ENCODE measurements at places on chromosomes 5 and 9.

DNA sequence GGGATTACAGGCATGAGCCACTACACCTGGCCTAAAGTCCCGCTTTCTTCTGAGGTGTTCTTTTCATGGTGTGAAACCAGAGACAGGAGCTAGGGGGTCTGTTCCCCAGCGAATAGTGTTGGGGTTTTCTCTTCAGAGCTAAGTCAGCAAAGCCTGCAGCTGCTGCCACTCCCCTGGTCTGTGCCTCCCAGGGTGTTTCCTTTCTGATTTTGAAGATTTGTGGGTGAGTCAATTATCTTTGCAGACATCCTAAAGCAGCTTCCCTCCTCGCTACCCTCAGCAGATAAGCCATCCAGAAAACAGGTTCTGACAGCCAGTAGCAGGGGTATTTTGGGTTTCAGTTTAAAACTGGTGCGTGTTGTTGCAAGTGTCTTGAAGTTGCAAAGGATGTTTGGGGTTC, 72.0 kb upstream of the IQGAP2 start:
- DNase-seq: no peak

DNA sequence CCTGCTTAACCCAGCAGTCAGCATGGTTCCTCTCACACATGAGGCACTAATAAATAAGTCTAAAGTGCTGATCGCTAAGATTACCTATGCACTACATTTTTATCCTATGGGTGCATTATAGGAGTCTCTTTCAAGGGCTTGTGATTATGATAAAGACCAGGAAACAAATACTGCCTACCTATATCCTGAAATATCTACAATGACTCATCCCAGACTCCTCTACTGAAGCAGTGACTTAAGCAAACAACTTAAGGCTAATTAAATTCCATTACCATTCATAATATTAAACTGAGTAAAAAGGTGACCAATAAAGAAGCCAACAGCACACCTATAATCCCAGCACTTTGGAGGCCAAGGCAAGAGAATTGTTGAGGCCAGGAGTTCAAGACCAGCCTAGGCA, 338.4 kb downstream of the DNAH5 start:
- no peak for DNase-seq

- DNase-seq: no peak
These were observed 18.1 kb upstream of the PSAT1 start for GRCh38 chr9:78278801-78279200.

- DNase-seq: no peak
These were observed 333.8 kb downstream of the DMRT2 start for GRCh38 chr9:1383899-1384455.

GRCh38 chr9:81070689-81071088, 618.7 kb downstream of the TLE1 start:
- DNase-seq: no peak

GRCh38 chr5:54743997-54744788, 226.6 kb downstream of the SNX18 start:
- DNase-seq: peak; percentile 22

GRCh38 chr5:157327771-157328170, 61.8 kb downstream of the CYFIP2 start:
- no peak for DNase-seq

- peak; percentile 58 for DNase-seq
These were observed 14.0 kb downstream of the MAP3K1 start for GRCh38 chr5:56829137-56829908.

- no peak for DNase-seq
These were observed 10.1 kb downstream of the TAF1L start for GRCh38 chr9:32625320-32625719.

- no peak for DNase-seq
These were observed 42.9 kb downstream of the LRRTM2 start for GRCh38 chr5:138832218-138832617.

- no peak for DNase-seq
These were observed 31.0 kb upstream of the IER5L start for GRCh38 chr9:129209109-129209508.

GRCh38 chr9:130965680-130966079, 26.6 kb upstream of the FIBCD1 start:
- no peak for DNase-seq

- no peak for DNase-seq
These were observed 22.9 kb upstream of the PPIC start for GRCh38 chr5:123059455-123059854.

DNA sequence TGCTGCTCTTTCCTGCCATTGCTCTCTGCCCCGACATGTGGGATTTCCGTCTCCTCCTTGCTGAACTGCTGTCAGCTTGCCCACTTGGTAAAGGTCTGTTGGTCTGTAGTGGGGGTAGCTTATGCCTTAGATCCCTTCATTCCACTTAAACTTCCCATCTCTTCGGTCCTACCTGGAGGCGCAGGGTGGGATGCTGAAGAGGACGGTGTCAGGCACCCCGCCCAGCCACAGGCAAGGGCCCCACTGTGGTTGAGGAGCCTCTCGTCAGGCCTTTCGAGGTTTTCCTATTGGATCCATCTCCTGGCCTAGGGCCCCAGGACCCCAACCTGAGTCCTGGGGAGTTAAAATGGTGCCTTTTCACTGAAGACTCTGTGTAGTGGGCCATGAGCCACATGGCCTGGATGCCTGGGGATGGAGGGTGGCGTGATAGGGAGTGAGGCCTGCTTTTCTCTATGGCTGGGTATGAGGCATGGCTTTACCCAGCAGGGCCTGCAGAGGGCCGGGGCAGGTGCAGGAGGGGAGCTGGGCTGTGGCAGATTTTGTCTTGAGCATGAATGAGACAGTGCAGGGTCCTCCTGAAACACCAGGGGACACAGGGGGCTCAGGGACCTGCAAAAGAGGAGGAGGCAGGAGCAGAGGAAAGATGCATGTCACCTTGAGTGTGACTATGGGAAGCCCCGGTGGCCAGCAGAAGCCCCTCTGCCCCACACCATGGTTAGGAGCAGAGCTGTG, 25.8 kb upstream of the RNF130 start:
- DNase-seq: no peak

GRCh38 chr9:87464110-87464991, 33.3 kb upstream of the DAPK1 start:
- DNase-seq: peak; percentile 36

- peak; percentile 4 for DNase-seq
These were observed 129.2 kb downstream of the MED27 start for GRCh38 chr9:131950487-131950886.

- no peak for DNase-seq
These were observed 963 bp upstream of the HTR1A start for GRCh38 chr5:63963080-63963735.

DNA sequence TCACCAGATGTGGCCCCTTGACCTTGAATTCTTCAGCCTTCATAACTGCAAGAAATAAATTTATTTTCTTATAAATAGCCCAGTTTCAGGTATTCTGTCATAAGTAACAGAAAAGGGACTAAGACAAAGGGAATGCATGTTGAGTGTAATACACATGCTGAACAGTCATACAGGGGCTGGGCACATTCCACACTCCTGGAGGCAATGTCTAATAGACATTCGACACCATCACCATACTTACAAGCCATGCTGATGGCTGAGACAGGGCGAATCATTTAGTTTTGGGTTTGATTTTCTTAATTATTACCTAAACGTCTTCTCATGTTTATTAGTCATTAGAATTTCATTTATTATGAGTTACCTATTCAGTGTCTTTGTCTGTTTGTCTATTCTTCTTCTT, 68.5 kb downstream of the TENT4A start:
- DNase-seq: no peak

GRCh38 chr5:31827867-31828266, 188.9 kb downstream of the PDZD2 start:
- no peak for DNase-seq

DNA sequence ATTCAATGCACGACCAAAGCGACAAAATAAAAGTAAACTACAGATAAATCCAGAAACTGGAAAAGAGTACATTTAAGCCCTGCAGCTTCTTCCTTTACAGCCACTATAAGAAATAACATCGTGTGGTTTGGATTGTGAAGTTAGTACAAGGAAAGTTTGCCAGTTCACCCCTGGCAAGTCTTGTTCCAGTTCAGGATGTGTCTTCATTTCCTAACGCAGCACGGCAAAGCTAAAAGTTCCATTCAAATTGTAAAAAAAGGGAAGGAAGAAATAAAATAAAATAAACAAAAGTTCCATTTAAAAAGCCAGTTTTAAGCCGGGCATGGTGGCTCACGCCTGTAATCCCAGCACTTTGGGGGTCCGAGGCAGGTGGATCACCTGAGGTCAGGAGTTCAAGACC, 83.3 kb upstream of the RETREG1 start:
- no peak for DNase-seq

DNA sequence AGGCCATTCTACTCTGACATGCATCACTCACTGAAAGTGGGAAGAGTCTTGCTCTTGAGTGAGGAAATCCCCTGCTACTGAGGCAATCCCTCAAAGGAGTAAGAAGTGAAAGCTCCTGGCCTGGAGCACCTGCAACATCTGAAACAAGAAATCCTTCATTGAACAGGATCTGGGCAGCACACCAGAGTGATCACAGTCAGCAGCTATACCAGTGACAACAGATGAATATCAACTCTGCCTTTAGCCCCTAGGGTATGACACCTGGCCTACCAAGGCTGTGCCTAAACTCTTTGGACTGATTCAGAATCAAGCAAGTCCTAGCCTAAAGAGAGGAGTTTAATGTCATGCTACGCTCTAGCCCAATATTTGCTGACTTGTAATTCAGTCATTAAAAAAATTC, 156.2 kb upstream of the CCDC152 start:
- DNase-seq: no peak
